HepG2 (cell line): ENCODE measurements at places on chromosomes 5 and 9.

DNA sequence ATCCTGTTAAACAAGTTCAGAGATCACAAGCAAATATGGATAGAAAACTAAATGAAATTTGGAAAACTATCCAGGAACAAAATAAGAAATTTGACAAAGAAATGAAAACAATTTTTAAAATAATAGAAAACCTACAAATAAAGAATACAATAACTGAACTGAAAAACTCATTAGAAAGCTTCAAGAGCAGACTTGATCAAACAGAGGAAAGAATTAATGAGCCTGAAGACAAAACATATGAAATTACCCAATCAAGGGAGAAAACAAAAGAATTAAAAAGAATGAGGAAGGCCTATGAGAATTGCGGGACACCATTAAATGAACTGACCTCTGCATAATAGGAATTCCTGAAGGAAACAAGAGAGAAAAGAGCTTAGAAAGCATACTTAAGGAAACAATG lies 39.8 kb upstream of the TNPO1 start:
- H3K27ac ChIP-seq: no peak overlapping the region
- no peaks in the 10 kb centered on the region for H3K36me3 ChIP-seq
- no peak for DNase-seq
- 0 out of 2 replicates have a peak, but pooled peaks cover 1% of the 10 kb centered on the region for H3K27me3 ChIP-seq
- no peaks in the 10 kb centered on the region for H3K4me1 ChIP-seq
- no peak overlapping the region for H3K4me3 ChIP-seq

DNA sequence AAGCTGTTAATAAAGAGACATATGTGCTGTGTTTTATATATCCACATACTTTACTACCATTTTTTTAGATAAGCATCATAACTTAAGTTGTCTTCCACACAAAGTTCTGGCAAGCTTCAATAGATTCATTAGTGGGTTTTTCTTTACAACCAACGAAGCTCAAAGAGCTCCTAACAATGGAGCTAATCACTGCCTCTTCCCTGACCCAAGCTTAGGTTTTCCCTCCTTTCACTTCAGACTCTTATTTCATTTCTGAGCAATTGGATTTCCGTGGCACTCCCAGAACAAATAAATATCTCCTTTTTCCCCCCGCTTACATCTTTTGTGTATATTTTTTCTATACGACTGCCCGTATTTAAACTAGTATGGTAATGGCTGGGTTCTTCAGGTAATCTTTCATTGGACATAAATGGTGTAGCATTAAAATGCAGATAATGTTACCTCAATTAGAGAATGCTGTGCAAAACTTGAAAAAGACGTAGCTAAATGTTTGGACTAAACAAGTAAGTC lies 275.5 kb upstream of the TMEM161B start:
- H3K4me3 ChIP-seq: no peak overlapping the region
- H3K27me3 ChIP-seq: no peaks in the 10 kb centered on the region
- no peaks in the 10 kb centered on the region for H3K4me1 ChIP-seq
- no peak overlapping the region for H3K27ac ChIP-seq
- no peaks in the 10 kb centered on the region for H3K36me3 ChIP-seq
- DNase-seq: no peak

- H3K4me1 ChIP-seq: no peaks in the 10 kb centered on the region
- H3K27me3 ChIP-seq: no peaks in the 10 kb centered on the region
- no peaks in the 10 kb centered on the region for H3K36me3 ChIP-seq
- DNase-seq: no peak
- no peak overlapping the region for H3K27ac ChIP-seq
Observed at GRCh38 chr9:13598738-13599137, 319.2 kb upstream of the MPDZ start.

DNA sequence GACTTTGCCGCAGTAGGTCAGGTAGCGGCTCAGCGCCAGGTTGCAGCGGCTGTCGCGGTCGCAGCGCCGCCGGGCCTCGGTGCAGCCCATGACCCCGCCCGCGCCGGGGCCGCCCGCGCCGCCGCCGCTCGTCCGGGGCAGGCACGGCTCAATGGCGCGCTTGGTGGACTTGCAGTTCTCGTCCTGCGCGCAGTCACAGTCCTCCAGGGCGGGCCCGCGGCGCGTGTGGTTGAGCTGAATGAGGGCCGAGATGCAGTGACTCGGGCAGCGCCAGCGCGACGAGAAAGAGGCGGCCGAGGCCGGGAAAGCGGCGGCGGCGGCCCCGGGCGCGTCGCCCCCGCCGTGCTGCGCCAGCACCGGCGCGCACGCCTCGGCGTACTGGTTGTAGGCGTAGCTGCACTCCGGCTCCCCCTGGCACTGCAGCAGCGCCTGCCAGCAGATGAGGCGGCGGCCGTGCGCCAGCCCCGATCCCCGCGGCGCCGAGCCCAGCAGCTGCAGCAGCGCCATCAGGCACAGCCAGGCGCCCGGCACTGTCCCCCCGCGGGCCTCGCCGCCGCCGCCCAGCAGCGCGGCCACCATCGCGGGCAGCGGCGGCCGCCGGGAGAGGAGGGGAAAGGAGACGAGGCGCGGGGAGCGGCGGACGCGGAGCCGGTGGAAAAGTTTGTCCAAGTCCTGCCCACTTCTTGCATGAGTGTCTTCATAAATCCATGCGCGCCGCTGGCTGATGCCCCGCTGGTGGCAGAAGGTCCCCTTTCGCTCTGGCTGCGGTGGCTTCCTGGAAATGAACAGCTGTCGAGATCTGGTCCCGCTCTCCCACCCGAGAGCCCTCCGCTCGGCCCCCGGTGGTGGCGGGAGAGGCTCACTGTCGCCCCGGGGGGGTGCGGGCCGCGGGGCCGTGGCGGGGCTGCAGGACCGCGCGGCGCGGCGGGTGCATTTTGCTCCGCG lies 833 bp downstream of the GAS1 start:
- DNase-seq: no peak
- peaks cover 4% of the 10 kb centered on the region for H3K27me3 ChIP-seq
- peaks cover 14% of the 10 kb centered on the region for H3K4me1 ChIP-seq
- H3K36me3 ChIP-seq: no peaks in the 10 kb centered on the region

DNA sequence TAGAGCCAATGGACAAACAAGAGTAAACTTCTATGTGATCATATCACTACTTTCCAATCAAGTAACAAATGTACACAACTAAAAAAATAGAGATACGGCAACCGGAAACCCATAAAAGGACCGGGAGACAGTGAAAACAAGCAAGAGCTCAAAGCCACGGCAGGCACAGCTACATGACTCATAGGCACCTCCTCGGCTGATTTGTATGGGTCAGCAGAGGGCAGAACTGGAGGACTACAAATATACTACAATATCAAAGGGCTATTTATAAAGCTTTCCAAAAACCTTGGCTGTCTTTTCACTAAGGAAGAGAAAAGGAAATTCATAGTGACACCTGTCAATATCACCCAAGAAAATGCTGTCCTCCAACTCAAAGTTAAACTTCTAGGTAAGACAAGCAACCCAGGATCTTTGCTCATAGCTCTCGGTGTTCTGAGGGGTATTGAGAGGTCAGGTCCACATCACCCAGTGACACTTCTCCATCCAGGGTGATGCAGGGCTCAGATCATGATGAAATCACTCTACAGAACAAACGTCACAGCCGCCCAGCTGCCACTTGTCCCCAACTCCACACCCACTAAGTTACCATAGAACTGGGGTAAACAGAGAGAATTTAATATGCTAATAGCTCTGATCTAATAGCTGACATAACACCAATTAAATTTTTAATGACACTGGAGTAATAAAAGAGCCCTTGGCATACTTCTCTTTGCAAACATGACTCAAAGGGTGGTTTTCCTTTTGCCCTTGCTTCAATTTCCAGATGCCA lies 41.3 kb downstream of the PFDN1 start:
- H3K27ac ChIP-seq: peak overlapping the region; percentile 41
- peaks cover 37% of the 10 kb centered on the region for H3K4me1 ChIP-seq
- peaks cover 5% of the 10 kb centered on the region for H3K36me3 ChIP-seq
- DNase-seq: peak; percentile 85
- no peaks in the 10 kb centered on the region for H3K27me3 ChIP-seq
- H3K4me3 ChIP-seq: no peak overlapping the region

GRCh38 chr9:123408313-123409262 lies 52.6 kb downstream of the CRB2 start:
- H3K4me3 ChIP-seq: no peak overlapping the region
- DNase-seq: no peak
- no peaks in the 10 kb centered on the region for H3K4me1 ChIP-seq
- H3K36me3 ChIP-seq: peaks cover 2% of the 10 kb centered on the region; the same call in 1 of the 2 replicates

DNA sequence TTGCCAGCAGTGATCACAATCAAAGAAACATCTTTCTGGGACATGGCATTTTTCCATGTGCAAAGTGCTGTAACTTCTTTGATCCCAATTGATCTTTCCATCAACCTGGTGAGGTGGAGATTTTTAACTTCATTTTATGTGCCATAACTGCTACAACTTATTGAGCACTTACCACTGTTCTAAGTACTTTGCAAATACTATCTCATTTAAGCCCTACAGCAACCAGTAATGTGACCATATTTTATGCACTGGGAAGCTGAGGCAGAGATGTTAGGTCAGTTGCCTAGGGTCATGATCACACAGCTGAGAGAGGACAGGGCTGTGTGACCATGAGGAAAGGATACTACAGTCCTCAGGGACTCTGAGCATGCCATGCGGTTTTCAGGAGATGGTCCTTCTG lies 17.9 kb upstream of the STRBP start:
- H3K27ac ChIP-seq: no peak overlapping the region
- H3K4me3 ChIP-seq: no peak overlapping the region
- no peaks in the 10 kb centered on the region for H3K36me3 ChIP-seq
- no peak for DNase-seq
- H3K4me1 ChIP-seq: no peaks in the 10 kb centered on the region; the same call in 1 of the 2 replicates
- H3K27me3 ChIP-seq: peaks cover 1% of the 10 kb centered on the region; the same call in 1 of the 2 replicates

DNA sequence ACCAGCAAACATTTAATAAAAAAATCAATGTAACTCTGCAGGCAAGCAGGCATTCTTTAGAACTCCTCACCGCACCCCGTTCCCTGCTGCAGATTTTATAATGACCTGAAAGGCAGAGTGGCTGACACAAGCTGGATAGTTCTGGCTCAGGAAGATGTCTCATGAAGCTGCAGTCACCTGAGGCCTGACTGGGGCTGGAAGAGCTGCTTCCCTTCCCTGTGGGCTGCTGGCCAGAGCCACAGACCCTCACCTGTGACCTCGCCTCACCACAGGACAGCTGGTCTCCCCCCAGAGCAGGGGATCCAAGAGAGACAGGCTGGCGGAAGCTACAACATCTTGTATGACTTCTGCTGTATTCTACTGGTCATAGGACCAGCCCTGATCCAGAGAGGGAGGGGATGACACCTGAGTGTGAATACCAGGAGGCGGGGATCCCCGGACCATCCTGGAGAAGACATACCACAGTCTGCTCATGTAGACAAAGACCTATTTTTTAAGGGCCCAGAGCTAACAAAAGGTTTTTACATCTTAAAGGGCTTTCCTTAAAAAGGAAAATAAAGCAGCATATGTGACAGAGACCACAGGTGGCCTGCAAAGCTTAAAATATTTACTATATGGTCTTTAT lies 43.9 kb downstream of the RAPGEF1 start:
- H3K36me3 ChIP-seq: no peaks in the 10 kb centered on the region
- DNase-seq: no peak
- H3K27me3 ChIP-seq: no peaks in the 10 kb centered on the region
- H3K4me3 ChIP-seq: no peak overlapping the region
- H3K27ac ChIP-seq: no peak overlapping the region
- peaks cover 61% of the 10 kb centered on the region for H3K4me1 ChIP-seq

GRCh38 chr5:76264681-76265080 lies 138.4 kb upstream of the IQGAP2 start:
- H3K27me3 ChIP-seq: peaks cover 9% of the 10 kb centered on the region; the same call in 2 of the 3 replicates
- no peaks in the 10 kb centered on the region for H3K36me3 ChIP-seq
- H3K27ac ChIP-seq: no peak overlapping the region
- H3K4me1 ChIP-seq: peaks cover 15% of the 10 kb centered on the region
- DNase-seq: no peak
- H3K4me3 ChIP-seq: no peak overlapping the region

- H3K36me3 ChIP-seq: peaks cover 77% of the 10 kb centered on the region
- H3K27me3 ChIP-seq: no peaks in the 10 kb centered on the region
- no peak for DNase-seq
- H3K4me3 ChIP-seq: no peak overlapping the region
- H3K4me1 ChIP-seq: peaks cover 10% of the 10 kb centered on the region
Observed at GRCh38 chr5:171409164-171410136, 10.0 kb upstream of the FGF18 start.
